ENCODE measurements at places on chromosomes 2 and 18.

DNA sequence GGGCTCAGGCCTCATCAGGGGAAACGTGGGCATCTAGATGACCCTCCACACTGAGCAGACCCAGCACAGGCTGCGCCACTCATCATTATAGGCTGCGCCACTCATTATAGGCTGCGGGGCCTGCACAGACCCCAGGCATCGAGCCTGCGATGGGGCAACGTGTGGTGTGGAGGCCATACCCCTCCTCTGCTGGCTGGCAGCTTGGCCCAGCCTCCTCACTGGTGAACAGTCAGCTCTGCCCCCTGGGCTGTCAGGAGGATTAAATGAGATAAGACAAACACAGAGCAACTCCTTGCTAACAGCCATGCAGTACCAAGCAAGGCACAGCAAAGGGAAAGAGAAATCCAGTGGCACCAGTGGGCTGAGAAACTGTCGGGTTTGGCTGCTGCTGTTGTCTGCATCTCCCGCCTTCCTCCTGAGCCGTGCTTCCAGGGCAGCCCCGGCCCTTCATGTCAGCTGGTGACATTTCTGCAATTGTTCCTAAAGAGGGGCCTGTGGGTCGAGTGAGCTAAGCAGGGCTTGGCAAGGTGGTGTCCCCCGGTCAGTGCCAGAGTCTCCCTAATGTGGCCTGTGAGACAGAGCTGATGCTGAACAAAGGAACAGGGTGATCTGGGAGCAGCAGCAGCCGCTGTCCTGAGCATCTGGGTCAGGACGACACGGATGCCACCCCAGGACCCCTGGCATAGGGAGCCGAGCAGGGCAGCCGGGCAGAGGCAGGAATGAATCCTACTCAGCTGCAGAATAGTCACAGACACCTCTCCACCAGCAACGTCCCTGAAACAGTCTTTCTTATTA lies 48.7 kb downstream of the RRM2 start:
- no peak for DNase-seq

DNA sequence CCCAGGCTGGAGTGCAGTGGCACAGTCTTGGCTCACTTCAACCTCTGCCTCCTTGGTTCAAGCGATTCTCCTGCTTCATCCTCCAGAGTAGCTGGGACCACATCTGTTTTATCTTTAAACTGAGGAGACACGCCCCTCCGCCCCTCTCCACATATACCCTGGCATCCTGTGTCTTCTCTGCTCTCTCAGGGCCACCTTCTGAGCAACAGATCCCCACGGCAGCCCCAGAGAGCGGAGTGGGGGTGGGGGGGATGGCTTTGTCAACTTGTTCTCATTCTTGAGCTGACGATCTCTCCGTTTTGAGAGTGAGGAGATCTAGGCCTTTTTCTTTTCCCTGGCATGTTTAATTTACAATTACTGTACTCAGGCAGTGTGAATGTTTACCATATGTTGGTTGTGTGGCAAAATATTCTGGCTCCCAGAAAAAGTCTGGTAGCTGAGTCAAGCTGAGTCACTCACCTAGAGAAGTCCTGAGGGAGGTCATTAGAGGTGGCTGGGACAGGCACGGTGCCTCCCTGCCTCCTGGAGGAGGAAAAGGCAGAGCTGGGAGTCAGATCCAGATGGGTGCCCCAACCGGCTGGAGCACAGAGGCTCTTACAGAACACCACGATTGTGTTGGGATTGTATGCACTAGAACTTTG lies 19.5 kb upstream of the ID2 start:
- DNase-seq: no peak

- DNase-seq: no peak
These were observed 97.5 kb upstream of the LDLRAD4 start for GRCh38 chr18:13120983-13121441.

- no peak for DNase-seq
These were observed 292.2 kb upstream of the CYP26B1 start for GRCh38 chr2:72439892-72440291.

GRCh38 chr2:64848363-64848762 lies 140.8 kb upstream of the SLC1A4 start:
- no peak for DNase-seq

- DNase-seq: no peak
These were observed 261.9 kb upstream of the ETAA1 start for GRCh38 chr2:67135208-67135607.

GRCh38 chr2:7860693-7861092 lies 821.2 kb upstream of the ID2 start:
- no peak for DNase-seq

- no peak for DNase-seq
These were observed 62.5 kb downstream of the MEP1B start for GRCh38 chr18:32252141-32252860.

- no peak for DNase-seq
These were observed 155.1 kb upstream of the CELF4 start for GRCh38 chr18:37720663-37721062.

DNA sequence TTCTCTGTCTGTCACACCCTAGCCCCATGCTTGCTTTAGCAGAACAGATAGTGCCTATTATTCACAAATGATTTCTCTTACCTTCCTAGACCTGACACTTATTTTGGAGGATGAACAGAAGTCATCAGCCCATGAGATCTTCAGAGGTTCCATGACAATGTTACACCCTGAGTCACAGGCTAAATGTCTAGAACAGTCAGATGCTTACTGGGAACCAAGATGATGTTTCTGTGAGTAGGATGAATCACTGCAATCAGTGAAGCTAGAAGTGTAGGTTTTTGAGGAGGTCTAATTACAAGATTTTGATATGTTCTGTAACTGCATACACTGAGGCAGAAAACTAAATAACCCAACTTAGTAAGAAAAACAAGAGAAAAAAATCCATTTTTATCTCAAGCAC lies 123.0 kb upstream of the THUMPD2 start:
- no peak for DNase-seq

DNA sequence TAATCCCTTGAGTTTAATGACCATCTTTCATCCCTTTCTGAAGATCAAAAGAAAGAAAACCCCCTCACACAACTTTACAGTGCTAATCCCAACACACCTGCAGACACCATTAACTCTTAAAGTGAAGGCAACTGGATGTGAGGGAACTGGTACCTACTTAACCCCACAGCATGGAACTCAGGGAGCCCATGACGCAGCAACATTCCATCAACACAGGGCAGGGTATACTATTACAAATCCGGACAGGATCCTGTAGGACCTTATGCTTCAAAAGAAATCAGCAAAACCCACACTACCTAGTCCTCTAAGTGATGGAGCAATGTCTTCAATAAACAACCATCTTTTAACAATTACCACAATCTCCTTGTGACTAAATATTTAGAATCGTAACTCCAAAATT lies 78.6 kb downstream of the FARSB start:
- DNase-seq: no peak

GRCh38 chr18:13302457-13303225 lies 84.1 kb downstream of the LDLRAD4 start:
- no peak for DNase-seq

- DNase-seq: no peak
These were observed 12.9 kb upstream of the CHST9 start for GRCh38 chr18:27198036-27198435.

DNA sequence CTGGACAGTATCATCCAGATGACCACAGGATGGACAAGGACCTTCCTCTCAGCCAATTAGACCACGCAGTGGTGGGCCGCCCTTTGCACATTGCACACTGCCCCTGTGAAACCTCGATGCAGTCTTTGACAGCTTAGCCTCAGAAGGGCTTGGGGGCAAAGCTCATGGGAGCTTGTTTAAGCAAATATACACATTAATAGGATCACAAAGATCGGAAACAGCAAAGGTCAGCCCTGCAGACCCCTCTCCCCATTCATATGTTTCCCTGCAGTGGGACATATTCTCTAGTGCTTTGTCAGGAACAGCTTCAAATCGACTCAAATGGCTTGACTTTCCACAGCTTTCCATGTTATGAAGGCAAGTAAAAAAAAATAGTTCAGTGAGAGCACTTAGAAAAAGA lies 189.6 kb upstream of the LYPD1 start:
- DNase-seq: no peak

DNA sequence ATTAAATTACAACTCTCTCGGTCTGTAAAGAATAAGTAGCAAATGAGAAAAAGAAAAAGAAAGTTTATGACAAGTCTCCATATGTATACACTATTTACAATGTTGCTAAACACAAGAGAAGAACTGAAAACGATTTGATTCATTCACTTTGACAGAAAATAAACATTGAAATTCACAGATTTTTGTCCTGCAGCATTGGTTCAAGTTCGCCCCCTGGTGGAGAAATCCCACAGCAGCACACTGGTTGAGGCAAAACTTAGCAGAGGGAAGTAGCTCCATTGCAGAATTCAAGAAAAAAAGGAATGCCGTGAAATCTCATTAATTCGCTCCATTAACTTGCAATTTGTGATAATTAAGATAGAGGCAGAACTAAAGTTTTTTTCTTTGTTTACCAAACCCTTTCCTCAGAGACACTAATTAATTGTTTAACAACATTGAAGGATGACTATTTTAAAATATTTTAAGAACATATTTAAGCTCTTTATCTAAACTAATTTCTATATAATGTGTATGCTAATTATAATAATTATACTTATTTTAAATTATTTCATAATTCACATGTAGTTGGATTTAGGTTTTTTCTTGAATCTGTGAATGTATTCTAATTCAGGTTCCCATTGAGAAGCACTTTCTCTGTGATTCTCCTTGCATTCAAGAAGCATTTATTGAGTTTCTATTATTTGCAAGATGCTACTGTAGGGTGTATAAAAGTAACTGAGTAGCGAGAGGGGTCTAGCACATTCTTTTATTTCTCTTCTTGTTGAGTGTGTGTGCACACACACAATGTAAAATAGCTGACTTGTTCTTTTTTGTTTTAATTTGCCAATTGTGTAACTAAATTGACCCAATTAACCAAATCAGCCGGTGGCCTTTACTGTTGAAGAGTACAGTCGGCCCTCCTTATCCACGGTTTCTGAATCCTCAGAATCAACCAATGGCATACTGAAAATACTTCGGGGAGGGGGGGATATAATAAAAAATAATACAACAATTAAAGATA lies 74.1 kb downstream of the COL4A3 start:
- DNase-seq: peak; percentile 44

DNA sequence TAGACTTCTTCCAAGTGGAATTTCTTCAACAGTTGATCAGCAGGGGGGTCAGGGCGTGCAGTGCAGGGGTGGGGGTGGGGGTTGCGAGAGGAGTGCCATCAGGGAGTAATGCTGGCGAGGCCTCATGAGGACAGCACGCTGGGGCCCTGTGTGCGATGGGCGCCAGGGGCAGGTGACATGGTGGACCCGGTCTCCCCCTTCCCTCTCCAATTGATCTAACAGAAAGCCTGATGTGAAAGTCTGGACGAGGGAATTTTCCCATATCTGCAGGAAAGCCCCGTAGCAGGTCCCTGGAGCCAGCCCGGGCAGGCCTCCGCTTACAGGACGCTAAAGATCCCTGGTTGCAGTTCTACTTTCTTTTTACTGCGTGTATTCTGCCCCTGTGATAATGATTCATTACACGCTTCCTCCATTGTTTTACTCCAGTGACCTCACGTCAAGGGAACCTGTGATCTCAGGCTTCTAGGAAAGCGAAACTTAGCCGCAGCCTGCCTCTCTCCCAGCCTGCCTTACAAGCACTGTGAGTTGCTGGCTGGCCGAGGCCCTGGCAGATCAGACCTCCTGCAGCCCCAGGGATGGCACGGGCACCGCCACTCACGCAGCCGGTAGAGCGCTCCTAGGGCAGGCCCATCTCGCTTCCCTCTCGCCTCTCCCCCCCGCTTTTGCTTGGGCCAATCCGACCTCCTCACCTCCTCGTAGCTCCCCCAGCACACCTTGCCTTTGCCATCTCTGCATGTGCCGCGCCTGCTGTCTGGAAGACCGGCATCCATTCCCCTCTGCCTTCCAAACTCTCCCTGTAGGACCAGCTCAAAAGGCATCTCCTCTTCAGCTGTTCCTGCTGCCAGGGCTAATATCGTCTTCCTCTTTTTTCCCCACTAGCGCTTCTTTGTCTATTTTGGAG lies 19.2 kb downstream of the NEURL3 start:
- peak; percentile 83 for DNase-seq

DNA sequence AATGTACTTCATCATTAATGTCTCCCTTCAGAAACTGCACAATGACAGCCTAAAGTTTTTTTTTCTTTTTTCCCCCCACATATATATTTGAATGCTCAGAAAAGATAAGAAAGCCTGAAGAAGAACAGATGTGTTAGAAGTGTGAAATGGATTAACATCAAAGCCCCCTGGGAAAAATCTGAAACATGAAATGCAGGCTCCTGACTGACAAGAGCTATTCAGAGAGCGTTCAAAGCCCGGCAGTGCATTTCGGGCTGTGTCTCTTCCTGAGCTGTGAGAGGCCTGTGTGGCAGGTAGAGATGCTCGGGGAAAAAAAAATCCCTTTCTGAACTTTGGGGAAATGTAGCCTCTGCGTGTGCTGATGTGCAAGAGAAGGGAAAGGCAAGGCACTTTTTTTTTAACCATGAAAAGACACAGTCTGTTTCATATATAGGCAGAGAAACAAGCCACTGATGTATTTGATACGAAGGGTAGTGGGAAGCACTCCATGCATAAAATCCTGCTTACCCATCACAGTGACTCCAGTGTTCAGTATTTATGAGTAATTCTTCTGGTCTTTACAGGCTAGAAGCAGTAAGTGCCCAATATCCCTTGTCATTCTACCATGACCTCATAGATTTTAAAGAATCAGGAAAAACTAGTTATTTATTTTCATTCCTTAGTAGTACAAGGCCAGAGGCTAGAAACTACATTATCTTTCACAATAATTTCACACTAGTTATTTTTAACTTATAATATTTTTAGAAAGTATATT lies 1574.2 kb upstream of the PIK3C3 start:
- DNase-seq: no peak

DNA sequence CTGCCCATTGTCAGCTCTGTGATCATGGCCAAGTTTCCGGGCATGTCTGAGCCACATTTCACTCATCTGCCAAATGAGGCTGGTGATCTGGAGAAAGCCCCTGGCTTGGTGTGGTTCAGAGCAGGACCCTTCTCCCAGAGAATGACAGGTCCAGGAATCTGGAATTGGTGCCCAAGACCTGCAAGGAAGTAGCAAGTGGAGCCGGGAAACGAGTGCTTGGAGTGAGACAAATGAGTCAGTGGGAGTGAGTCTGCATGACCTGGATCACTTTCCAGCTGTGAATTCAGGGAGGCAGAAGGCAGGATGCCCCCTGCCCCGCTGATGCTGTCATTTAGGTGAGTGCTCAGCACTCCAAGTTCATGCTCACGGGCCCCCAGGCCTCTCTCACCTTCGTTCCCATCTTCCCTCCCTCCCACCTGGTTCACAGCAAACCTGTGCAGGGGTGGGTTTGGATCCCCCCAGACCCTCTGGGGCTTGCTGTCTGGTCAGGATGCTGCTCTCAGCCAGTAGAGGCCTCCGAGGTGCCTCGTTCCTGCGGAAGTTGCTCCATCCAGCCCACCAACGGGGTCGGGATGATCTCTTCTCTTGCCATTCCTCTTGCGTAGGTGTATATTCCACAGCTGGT lies 104.4 kb downstream of the INHBB start:
- DNase-seq: no peak

DNA sequence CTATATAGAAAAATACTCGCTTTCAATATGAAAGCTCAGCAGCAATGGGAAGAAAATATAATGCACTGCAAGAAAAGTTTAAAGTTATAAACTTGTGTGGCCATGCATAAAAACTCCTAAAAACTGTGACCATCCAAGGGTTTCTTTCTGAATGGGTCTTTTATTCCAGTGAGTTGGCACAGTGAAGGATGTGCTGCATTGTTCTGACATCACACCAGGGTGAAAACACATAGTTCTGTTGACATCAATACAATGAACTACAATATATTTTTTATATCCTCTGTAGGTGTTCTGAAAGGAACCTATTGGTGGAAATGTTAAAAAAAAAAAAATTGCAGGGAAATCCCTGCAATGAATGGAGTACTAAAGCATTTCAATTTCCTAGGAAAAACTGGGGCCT lies 80.2 kb downstream of the CDH20 start:
- DNase-seq: no peak

Measured in CD8-positive, alpha-beta T cell (primary cell).